ENCODE measurements at places on chromosomes 6 and 20.

- no peak for DNase-seq
These were observed 51.5 kb downstream of the NUDT3 start for GRCh38 chr6:34340906-34341480.

- no peak for DNase-seq
These were observed 109.0 kb downstream of the TNFRSF21 start for GRCh38 chr6:47200536-47201334.

- DNase-seq, result no peak
These were observed 76.4 kb upstream of the BHLHE23 start for GRCh38 chr20:63082939-63083735.

DNA sequence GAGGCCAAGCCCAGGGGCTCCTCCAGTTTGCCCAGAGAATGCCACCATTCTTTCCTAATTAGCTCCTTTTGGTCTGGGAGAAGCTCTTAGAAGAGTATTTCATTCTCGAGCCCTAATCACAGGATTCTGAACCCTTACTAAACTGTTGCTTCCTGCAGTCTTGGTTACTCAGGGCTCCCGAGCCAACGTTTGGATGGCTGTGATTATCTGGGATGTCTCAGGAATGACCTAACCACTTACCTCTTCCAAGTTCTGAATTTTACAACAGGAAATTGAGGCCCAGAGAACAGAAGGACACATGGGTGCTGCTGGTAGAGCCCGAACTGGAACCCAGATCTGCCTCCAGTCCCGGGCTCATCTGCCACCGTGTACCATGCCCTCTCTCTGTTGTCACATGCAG is 22.2 kb upstream of the PNPLA1 start:
- DNase-seq, result peak; percentile 36

GRCh38 chr6:939526-940252 is 246.8 kb upstream of the EXOC2 start:
- no peak for DNase-seq

- DNase-seq, result no peak
These were observed 79.1 kb downstream of the SLC23A2 start for GRCh38 chr20:4922186-4922585.
